ENCODE measurements at places on chromosomes 6 and 20. TPM values are rescaled to one million over a fixed set of nuclear protein-coding genes. Genes with fewer than 3 reads are reported as not detected.

Gene OR2H2
- total RNA-seq = not detected

Gene C2
- 47.3 TPM for total RNA-seq

Gene NCOA6
- total RNA-seq = 23.5 TPM

Gene CDSN
- not detected for total RNA-seq

Gene MROH8
- 3.6 TPM for total RNA-seq

Measured in subcutaneous adipose tissue (tissue), 4 donors.